Ammon's horn (tissue), 1 donor: ENCODE measurements at places on chromosomes 2 and 18.

DNA sequence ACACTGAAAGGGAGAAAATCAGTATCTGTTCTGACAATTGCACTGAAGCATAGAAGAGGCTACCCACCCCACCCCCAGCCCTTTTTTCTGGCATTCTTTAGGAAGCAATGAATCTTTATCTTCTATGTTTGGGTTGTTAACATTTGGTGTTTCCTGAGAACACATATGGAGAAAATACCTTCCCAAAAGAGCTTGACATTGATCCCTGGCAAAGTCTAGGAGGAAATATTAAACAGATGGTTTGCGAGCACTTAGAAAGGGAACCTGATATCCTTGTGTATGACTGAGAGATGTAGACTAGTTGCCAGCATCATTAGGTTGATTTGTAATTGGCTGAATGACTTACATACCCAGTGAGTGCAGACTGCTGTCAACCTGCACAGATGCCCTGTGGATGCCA, 42.9 kb downstream of the DOK1 start:
- no peak for DNase-seq

- DNase-seq = no peak
Measured at GRCh38 chr2:173021939-173022371, 53.7 kb upstream of the MAP3K20 start.

- no peak for DNase-seq
Measured at GRCh38 chr2:147569426-147569825, 275.4 kb upstream of the ACVR2A start.

DNA sequence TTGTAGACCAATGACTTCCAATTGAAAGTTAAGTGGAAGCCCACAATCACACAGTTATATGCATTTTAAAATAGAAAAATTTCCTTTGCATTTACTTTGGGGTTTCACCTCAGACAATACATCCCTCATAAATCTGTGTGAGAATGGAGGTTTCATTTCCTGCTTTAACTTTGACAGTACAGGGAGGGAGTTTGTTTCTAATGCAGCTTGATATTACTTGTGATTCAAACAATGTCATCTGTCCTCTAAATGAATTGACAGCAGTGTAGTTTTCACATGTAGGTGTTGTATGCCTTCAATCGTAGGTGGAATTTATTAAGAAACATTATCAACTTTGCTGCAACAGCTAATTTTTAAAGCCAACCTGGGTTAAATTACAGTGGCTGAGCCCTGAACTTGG, 75.2 kb downstream of the TMEFF2 start:
- DNase-seq = no peak

DNA sequence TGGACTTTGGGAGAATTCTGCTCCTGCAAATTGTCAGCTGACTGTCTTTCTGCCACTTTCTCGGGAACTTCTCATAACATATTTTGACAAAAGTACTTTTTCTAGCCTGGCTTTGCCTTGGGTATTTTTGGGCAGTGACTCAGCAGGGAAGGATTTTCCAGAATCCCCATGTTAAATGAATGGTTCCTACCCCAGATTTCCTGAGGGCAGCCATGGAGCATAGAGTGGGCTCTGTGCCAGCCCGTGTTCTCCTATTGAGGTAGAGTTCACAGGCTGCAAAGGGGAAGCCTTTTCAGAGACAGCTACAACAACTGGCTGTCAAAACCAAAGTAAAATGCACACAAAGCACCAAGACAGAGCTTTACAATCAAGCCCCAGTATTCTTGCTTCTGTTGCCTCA, 59.8 kb downstream of the BMP10 start:
- no peak for DNase-seq

DNA sequence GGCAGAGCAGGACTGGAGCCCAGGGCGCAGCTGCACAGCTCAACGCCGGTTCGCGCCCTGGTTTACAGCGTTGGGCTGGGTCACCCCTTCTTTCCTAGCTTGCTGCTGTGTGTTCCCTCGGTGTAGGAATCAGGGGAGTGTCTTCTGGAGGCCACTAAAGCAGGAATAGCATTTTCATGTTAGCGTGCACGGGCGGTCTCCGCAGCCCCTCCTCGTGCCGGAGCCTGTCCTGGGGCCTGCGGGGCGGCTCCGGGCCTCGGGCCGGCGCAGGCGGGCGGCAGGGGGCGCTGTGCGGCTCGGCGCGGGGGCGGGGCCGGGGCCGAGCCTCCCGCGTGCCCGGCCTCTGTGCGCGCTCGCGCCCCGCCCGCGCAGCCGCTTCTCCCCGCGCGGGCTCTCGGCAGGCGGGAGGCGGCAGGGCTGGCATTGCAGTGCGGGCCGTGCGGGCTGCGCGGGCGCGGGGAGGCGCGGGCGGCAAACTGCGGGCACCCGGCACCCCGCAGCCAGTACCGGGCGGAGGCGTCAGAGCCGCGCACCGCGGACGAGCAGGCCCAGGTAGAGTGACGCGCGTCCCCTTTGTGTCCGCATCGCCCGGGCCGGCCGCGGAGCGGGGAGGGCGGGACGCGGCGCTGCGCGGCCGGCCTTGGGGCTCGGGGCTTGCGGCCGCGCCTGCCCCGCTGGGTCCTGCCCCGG, at the start of gene RNF144A:
Gene RNF144A, plus strand, starts transcription at position 342 of the 690 bp plus-strand sequence. CDS start 79,515 bp downstream, outside the sequence.
- peak; percentile 78 for DNase-seq

- DNase-seq = peak; percentile 75
Measured at GRCh38 chr2:69911985-69912563, 2.8 kb upstream of the MXD1 start.

GRCh38 chr2:135052997-135053474, 944 bp downstream of the RAB3GAP1 start:
- no peak for DNase-seq
